ENCODE measurements at places on chromosomes 2 and 18.

DNA sequence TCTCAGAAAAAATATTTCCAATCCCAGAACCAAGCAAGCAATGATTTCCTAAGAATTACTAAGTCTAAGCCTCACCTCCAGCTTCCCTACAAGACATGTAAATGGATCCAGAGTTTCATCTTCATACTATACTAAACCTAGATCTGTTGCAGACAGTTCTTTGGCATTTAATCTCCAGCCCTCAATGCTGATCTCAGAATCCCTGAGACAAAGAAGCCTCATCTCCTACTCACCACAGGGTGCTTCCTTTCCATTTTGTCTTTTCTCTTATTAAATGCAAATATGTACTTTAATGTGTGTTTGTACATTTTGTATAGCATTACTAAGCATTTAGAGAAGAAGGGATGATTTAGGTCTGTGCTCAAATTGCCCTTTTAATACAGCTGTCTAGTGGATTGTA lies 954.9 kb downstream of the TDRD15 start:
- DNase-seq = no peak

- DNase-seq = no peak
These were observed 53.8 kb downstream of the GRB14 start for GRCh38 chr2:164567335-164567989.

DNA sequence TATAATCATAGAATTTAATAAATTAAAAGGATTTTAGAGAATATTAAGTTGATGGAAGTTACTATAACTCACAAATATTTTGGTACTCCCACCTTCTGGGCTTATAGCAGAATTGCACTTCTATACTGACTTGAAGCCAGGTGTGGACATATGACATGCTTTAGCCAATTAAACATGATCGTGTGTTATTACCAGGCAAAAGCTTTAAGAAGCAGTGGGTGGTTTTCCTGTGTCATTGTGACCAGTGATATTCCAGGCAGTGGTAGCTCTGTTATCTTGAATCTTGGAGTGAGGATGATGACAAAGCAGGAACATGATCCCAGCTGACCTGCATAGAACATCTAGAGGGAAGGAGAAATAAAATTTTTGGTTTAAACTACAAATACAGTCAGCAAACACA lies 370.9 kb upstream of the ZEB2 start:
- no peak for DNase-seq

- peak; percentile 3 for DNase-seq
These were observed 224.5 kb downstream of the UXS1 start for GRCh38 chr2:105969552-105969951.

- DNase-seq = no peak
These were observed 97.7 kb downstream of the SOCS6 start for GRCh38 chr18:70386582-70386981.

DNA sequence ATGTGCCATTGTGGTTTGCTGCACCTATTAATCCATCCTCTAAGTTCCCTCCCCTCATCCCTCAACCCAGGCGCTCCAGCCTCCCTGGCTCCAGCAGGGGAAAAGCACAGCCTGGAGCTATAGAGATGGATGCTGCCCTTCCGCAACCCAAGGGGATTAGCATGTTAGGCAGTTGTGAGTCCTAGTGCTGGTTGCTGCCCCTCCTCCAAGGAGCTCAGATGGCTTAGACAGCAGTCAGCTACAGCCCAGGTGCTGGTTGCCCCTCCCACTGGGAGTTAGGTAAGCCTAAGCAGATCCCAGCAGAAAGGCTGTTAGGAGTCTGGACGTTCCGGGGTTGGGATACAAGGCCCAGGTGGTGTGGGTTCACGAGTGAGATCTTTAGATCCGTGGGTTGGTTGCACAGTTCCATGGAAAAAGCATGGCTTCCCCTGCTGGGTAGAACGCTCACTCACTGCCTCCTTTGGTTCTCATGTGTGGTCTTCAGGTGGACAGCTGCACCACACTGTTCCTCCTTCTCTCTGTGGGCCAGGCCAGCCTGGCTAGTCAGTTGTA lies 446.1 kb downstream of the ZNF804A start:
- no peak for DNase-seq

GRCh38 chr2:96261328-96262003 lies 4.3 kb downstream of the TMEM127 start:
- DNase-seq = no peak

GRCh38 chr2:110810404-110810803 lies 78.0 kb downstream of the ACOXL start:
- DNase-seq = no peak

DNA sequence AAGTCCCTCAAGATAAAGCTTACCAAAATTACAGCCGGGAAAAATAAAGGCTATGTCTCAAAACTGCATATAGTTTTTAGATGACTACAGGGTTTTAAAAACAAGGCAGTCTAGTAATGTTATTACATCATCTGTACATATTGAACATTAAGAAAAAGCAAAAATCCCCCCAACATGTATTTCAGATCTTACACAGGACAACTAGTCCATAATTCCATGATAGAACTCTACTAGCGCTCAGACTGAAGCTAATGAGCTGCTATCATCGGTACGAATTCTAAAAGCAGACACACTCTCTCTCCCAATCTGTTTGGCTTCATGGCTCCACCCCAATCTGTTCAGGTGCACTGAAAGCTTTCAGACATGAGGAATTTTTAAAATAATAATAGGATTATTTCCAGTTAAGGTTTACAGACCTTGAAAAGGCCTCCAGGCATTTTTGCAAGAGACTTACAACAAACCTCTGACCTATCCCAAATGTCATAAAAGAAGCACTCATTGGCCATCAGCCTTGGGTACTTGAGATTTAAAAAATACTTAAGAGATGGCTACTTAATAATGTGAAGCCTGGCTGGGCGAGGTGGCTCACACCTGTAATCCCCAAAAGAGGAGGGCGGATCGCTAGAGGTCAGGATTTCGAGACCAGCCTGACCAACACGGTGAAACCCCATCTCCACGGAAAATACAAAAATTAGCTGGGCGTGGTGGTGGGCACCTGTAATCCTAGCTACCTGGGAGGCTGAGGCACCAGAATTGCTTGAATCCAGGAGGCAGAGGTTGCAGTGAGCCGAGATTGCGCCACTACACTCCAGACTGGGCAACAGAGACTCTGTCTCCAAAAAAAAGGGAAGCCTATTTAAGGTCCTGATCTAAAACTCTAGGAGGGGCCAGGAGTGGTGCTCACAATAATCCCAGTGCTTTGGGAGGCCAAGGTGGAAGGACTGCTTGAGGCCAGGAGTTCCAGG lies 2.0 kb downstream of the NPC1 start:
- no peak for DNase-seq

DNA sequence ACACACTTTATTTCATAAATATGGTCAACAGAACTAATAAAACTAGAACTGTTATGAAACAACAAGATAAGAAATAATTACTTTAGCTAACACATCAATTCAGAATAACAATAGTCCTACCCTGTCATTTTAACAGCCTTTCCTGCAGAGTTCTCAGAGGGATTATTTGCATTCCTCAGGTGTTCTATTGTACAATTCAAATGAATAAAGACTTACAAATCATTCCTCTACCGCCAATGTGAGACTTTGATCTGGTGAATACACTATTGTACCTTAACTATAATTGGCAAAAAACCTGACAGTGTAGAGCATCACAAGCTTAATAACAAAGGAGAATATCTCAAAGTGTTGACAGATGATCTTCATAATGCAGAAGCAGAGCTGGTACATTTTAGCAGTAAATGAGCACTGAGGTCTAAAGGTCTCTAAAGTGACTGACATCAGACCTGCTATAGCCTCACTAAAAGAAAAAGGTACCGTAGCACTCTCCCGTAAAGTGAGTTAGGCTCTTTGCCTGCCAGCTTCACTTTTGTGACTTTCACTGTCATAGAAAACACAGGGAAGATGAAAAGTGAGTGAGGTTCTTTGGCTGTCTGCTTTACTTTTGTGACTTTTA lies 118.8 kb upstream of the SP3 start:
- DNase-seq = no peak

DNA sequence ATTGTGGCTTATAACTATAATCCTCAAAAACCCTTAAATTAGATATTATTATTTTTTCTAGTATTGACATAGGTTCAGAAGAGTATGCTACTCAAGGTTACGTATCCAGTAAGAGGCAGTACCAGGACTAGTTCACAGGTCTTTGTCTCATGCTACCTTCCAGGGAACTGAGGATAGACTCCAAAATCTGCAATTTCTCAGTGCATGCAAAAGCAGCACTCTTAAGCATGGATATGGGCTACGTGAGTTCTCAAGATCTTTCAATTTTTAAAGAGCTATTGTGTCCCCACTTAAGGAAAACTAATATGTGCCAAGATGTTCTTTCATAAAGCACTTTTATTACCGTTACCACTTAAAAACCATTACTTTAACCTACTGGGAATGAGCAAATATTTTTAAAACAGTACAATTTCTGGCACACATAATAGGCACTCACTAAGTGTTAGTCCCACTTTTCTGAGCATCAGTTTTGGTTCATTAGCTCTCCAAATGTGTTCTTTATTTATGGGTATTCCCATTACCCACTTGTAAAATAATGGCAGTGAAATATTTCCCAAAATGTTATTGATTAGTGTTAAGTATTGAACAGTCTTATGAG lies 113.8 kb upstream of the TTN start:
- DNase-seq = no peak

DNA sequence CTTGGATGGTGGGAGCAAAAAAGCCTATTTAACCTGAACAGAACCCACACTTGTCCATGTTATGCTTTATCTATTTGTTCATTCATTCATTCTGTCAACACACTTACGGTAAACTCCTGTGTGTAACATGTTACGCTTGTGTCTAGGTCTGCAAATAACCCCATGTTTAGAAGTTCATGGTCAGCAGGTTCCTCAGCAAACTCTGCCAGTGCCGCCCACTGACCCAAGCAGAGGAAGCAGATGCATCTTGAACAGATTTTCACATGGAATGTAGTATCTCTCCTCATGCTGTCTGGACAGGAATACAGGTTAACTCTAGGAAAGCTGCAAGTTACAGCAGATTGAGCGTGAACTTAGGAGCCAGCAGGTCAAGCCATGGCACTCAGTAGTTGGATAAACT lies 213.7 kb upstream of the COPS8 start:
- DNase-seq = no peak

GRCh38 chr18:24630346-24630880 lies 170.0 kb downstream of the HRH4 start:
- DNase-seq = no peak

GRCh38 chr2:186399082-186399644 lies 86.9 kb upstream of the ZC3H15 start:
- DNase-seq = no peak

DNA sequence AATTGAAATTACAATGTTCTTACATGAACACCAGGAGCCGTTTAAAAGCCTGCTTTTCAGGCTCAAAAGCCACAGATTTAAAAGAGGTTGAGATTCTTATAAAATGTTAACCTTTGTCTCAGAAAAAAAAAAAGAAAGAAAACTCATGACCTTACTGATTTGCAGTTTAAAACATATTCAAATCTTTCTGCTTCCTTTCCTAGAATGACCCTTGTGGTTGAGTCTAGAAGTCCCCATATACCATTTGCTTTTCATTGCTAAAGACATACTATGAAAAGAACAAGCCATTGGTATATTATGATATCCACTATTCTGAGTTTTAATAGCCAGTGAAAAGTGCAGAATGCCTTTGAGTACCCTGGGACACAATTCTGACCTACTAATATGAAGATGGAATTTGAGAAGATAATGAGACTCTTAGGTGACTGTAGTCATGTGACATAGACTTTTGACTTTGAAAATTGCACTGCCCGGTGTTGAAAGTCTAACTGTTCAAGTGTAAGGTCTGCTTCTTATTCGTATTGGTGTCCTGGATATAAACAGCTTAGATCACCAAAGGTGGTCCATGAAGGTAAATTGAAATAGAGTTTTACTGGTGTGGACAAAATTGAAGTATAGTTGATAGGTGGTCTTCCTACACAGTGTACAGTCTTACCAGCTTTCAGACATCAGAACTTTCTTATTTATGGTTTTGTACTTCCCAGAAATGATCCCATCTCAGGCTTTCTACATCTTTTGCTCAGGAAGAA lies 117.0 kb downstream of the DOCK10 start:
- no peak for DNase-seq
